ENCODE measurements at places on chromosomes 5 and 9. TPM values are rescaled to one million over a fixed set of nuclear protein-coding genes. Genes with fewer than 3 reads are reported as not detected.

CARTPT gene
- total RNA-seq: not detected

GSN gene
- total RNA-seq: 35.0 TPM

FAM200C gene
- 6.5 TPM for total RNA-seq

MUSK gene
- total RNA-seq: not detected

NMUR2 gene
- total RNA-seq: not detected

PDZD2 gene
- 2.4 TPM for total RNA-seq

TAF11L10 gene
- total RNA-seq: not detected

SHISAL2B gene
- 0.51 TPM for total RNA-seq

All from progenitor cell of endocrine pancreas (in vitro differentiated cells).